Panc1 (cell line): ENCODE measurements at places on chromosomes 5 and 9. TPM values are rescaled to one million over a fixed set of nuclear protein-coding genes. Genes with fewer than 3 reads are reported as not detected.

SIMC1 gene
- 19.2 TPM for total RNA-seq

SLC27A6 gene
- not detected for total RNA-seq

HAPLN1 gene
- total RNA-seq: 0.13 TPM

GHR gene
- total RNA-seq: 0.05 TPM

CDKN2B-AS1 gene
- total RNA-seq: not detected

RETREG1 gene
- total RNA-seq: 0.74 TPM

PDCD1LG2 gene
- not detected for total RNA-seq

FRMD3 gene
- total RNA-seq: 14.5 TPM

PCDHB13 gene
- 1.0 TPM for total RNA-seq

ANKRD34B gene
- 0.10 TPM for total RNA-seq

ADAMTS13 gene
- total RNA-seq: 3.4 TPM

HTR1A gene
- total RNA-seq: not detected

GLRA1 gene
- not detected for total RNA-seq

HBEGF gene
- 5.0 TPM for total RNA-seq

PDGFRB gene
- total RNA-seq: 1.8 TPM

OCLN gene
- 102 TPM for total RNA-seq

SH3TC2 gene
- total RNA-seq: 0.33 TPM

SPOCK1 gene
- 15.6 TPM for total RNA-seq

FOXD1 gene
- total RNA-seq: 63.3 TPM

PCDHGA2 gene
- total RNA-seq: 0.05 TPM

APBA1 gene
- 0.05 TPM for total RNA-seq

MCTP1 gene
- total RNA-seq: 39.8 TPM

SLC22A4 gene
- 1.5 TPM for total RNA-seq

IRX2 gene
- total RNA-seq: 0.10 TPM
